AG20443 (cell line): ENCODE measurements at places on chromosomes 2 and 18.

GRCh38 chr2:105224444-105224843 is 17.1 kb upstream of the GPR45 start:
- DNase-seq, result no peak

DNA sequence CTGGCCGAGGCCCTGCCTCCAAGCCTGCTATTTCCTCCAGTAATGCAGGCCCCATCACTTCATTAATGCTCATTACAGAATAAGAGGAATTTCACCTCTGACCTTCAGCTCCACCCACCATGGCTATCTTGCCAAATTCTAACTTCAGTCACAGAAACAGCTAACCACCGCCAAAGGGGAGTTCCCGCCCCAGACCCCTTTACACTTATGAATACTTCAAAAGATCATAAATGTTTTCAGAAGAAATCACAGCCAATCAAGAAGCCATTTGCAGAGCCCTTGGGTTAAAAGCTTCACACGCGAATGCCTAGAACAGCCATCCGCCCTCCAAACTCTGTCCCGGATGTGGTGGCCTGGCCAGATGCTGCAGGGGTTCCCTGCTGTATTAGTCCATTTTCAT is 73.8 kb upstream of the TWIST2 start:
- DNase-seq, result no peak

DNA sequence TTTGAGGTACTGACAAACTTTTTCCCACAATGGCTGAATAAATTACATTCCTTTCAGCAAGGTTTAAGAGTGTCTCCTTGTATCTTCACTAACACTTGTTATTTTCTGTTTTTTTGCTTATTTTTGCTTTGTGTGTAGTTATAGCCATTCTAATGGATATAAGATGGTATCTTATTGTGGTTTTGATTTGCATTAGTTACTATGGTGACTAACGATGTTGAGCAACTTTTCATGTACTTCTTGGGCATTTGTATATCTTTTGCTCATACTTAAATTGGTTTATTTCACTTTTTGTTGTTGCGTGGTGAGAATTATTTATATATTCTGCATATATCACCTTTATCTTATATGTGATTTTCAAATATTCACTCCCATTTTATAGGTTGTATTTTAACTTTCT is 79.9 kb upstream of the FSIP2 start:
- no peak for DNase-seq

- DNase-seq, result no peak
Measured at GRCh38 chr2:223644136-223644535, 42.0 kb upstream of the SCG2 start.

DNA sequence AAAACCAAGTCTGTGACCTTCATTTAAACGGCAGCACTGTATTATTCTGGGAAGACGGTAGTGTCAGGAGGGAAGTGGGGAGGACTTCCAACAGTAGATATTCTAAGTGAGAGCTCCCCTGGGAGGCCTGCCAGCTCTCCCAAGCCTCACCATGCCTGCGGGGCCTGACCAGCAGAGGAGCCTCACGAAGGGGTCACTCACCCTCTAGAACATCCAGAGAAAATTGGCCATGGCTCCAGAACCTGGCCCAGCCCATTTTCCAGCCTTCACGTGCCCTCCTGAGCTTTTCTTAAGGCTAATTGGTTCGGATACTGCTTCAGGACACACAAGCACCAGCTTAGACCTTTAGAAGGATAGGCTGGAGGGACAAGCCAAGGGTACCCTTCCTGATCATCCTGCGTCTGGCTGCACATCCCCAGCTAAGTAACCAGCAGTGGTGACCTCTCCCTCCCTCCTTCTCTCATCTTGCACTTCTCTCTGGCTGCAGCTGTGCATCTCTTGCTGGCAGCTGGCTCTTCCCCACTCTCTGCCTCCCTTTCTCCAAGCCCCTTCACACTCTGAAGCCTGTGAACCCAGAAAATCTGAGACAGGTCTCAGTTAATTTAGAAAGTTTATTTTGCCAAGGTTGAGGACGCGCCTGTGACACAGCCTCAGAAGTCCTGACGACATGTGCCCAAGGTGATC is 120.1 kb upstream of the PKDCC start:
- DNase-seq, result no peak

DNA sequence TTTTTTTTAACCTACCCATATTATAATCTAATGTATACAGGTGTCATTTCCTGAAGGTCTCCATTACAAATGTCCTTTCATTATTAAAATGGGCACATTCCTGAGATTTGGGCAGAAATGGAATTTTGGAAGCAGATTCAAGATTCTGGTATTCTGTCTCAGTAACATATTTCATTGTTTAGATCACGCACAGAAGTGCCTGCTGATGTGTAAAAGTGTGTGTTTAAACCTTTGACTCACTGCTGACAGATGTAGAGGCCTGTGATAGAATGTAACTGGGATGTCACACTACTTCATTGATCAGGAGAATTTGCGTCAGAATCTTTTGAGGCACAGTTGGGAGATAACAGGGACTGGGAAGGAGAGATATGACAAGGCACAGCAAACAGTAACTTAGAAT is 276.8 kb upstream of the EPAS1 start:
- peak; percentile 19 for DNase-seq

DNA sequence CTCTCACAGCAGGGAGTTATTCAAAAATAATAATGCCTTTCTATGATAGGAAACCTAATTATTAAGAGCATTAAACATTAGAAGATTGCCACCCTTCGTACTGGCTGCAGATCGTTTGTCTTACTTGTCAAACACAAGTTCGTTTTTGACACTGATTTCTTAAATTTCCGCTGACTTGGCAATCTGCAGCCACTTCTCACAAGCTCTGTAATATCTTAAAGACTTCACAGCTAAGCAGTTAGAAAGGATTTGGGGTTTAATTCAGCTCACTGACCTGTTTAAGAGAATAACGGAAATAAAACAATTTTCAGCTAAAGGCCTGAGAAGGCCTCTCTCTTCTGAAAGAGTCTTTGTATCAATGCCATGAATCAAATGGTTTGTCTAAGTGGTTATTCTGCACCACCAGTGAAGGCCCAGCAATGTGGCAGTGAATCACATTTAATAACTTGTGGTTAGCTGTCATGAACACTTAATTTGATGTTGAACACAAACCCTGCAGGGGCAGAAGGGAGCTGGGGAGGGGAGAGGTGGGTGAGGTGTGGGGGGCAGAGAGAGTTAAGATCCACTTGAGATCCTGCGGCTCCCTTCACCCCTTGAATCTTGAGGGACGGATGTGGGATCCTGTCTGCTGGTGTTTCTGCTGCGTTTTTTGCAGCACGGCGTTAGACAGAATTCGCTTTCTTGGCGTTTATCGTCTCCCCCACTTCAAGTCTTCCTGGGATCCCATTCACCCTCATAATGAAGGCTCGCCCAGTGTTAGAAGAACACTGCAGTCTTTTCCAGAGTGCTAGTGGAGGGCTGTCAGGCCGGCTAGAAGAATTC is 145.4 kb upstream of the SATB2 start:
- no peak for DNase-seq

GRCh38 chr18:13141209-13141608 is 77.4 kb upstream of the LDLRAD4 start:
- DNase-seq, result no peak

DNA sequence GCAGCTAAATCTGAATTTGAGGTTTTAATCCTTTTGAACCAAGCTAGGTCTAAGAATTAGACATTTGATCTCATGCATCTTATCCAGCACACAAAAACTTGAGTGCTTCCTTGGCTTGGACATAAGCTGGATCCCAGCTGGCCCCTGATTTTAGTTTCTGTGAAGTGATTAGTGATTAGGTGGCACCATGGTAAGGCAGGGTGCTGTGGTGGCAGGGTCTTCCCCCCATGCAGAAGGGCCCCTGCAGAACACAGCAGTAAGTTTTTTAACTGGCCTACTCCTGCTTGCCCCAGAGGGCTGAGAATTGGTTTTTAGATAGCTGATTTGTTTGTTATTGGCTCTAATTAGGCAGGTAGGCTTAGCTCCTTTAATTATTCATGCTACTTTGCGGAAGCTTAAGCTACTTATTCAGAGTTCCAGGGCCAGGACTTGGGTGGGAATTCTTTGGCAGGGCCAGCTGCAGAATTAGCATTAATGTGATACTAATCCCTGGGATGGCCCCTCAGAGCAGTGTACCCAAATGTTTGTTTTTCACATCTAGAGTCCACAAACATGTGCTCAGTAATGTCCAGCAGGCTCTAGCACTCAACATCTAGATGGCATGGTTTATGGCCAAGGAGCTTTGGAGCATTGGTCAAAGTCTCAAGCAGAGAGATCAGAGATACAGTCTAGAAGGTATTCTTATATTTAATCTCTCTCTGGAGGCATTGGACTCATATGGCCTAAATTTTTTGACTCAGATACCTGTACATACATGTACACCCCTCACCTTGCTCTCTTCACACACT is 99.6 kb downstream of the FMNL2 start:
- no peak for DNase-seq

DNA sequence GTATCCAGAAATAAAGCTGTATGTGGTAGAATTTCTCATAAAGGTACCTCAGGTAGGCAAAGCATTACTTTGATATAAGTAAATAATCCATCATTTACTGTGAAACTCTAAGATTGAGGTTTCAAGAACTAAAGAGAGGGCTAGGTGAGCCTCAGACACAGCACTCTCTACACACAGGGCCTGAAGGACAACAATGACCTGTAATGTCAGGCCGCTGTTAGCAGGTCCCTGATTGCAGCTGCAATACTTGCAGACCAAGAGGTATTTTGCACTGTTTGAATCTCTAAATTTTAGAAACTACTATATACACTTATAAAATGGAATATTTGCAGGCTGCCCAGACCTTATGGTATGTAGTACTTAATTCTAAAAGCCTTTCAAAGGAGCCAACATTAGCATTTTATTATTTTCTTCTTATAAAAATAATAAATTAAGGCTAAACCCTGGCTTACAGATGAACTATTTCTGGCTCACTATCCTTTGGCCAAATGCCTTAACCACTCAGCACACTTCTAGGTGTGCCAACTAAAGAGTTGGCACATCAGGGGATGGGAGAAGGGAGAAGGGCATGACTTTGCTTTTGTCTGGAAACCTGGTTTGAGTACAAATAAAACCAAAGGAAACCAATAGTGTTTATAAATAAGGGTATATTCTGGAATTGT is 66.7 kb upstream of the SLC39A10 start:
- no peak for DNase-seq

- DNase-seq, result no peak
Measured at GRCh38 chr2:79627237-79627636, 114.4 kb downstream of the CTNNA2 start.

DNA sequence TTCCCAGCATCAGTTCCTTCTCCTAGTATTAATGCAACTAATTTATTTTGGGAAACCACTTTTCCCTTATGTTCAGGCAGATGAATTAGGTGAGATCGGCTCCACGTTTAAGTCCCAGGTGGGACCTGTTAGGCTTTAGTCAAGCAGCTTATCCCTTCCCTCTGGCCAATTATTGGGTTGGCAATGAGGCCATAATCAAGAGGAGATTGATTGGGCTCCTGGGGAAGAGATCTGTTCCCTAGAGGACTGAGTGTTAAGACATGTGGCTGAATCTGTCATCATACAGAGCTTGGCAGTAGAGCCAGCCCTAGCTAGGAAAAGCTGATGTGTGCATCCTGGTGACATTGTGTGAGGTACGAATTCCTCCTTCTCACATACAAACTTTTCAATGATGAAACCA is 104.4 kb downstream of the PTH2R start:
- DNase-seq, result no peak

- DNase-seq, result no peak
Measured at GRCh38 chr2:20186078-20186854, 38.7 kb downstream of the SDC1 start.

GRCh38 chr2:23376972-23377371 is 8.0 kb upstream of the KLHL29 start:
- no peak for DNase-seq

- peak; percentile 69 for DNase-seq
Measured at GRCh38 chr2:219684721-219685689, 57.6 kb downstream of the SLC4A3 start.

- peak; percentile 40 for DNase-seq
Measured at GRCh38 chr2:23519334-23519651, 134.3 kb downstream of the KLHL29 start.

DNA sequence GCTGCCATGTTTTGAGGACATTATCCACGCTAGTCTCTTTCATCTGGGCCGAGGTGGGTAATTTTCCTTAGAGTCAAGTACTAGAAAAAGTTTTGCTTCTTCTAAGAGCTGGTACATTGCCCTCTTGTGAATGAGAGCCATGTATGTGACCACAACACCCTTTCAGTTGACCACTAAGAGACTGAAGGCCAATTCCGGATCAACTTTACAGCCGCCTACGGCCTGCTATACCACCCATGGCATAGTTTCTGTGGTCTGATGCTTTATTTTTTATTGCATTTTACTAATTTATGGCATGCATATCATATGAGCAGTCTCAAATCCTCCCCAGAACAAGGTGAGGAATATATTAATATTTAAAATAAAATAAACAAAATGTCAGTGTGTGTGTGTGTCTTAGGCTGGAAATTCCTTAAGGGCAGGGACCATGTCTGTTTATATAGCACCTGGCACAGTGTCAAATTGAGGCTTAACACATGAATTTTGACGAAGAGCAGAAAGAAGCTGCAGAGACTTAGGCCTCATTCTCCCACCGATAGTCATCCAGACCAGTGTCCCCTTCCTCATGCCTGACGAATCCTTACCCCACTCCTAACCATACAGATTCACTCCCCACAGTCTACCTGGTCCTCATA is 35.4 kb downstream of the PSD4 start:
- DNase-seq, result no peak

- DNase-seq, result no peak
Measured at GRCh38 chr2:158740621-158741020, 54.5 kb upstream of the DAPL1 start.

DNA sequence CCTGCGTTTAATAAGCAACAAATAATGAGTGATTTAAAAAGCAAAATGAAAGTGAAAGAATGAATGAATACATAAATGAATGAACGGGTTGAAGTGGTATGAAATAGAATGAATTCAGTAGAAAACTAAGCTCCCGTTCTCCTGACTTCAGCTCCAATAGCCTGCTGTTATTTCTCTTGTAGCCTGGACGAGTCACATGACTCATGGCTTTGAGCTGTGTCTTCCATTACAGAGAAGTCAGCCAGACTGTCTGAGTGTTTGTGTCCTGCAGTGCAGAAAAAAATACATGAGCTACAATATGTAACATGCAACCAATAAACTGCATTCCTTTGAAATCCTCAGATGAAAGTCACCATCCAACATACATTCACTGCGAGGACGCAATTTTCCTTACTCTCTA is 21.2 kb downstream of the SCG2 start:
- peak; percentile 70 for DNase-seq

DNA sequence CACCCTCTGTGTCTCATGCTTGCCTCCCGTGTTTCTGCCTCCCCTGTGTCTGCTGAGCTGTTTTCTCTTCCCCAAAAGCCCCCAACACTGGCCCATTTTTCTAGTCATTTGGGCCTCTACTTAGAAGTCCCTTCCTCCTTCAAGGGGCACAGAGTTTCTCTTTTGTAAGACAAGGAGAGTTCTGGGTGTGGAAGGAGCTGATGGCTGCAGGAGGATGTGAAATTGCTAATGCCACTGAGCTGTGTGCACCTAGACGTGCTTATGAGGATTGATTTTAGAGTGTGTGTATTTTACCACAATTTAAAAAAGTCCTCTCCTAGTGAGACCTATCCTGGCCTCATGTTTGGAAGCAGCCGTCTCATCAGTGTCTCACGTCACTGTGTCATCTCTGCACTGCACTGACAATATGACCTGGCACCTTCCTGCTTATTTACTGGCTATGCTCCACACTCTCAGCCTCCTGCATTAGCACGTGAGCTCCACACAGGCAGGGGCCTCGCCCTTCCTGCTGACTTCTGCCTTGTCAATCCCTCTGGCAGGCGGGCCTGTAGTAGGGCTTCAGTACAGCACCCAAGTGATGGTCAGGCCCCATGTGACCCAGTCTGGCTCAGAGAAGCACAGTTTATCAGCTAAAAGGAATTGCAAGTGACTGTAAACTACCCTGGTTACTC is 8.0 kb upstream of the MBP start:
- DNase-seq, result no peak

GRCh38 chr2:4134551-4135550 is 431.5 kb downstream of the DCDC2C start:
- DNase-seq, result no peak
